ENCODE measurements at places on chromosomes 5 and 9.

DNA sequence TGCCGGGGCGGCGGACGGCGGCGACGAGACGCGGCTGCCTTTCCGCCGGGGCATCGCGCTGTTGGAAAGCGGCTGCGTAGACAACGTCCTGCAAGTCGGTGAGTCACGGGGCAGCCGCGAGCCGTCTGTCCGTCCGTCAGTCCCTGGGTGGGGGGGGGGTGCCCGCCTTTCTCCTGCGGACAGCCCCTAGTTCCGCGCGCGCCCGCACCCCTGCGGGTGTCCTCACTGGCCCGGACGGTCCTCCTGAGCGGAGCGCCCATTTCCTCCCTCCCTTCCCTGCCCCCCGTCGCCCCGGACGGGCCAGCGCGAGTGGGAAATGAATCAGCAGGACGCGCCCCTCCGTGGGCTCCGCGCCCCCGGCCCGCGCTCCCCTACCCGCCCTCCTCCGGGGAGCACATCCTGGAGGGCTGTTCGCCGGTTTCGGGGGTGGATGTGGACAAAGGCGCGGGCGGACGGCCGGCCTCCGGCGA lies 828 bp downstream of the ZSWIM6 start:
- no peak for DNase-seq

GRCh38 chr9:88551546-88552137 lies 16.7 kb downstream of the NXNL2 start:
- no peak for DNase-seq

DNA sequence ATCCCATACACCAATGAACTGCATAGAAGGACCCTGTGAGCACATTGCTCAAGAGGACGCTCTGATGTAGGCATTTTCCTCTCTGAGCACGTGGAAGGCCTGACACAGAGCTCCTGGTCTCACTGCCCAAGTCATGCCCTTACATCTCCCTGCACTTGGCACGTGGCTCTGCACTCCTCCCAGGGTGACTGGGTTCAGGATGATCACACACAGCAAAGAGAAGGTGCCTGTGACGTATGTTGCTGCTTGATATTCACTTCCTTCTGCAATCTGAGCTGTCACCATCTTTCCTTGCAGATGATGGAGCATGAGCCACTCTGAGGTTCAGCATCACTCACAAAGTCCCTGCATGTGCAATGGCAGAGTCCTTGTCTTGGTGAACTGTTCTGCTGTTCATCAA lies 125.2 kb downstream of the FSTL4 start:
- no peak for DNase-seq

GRCh38 chr5:83711982-83712601 lies 8.6 kb downstream of the HAPLN1 start:
- DNase-seq: no peak

DNA sequence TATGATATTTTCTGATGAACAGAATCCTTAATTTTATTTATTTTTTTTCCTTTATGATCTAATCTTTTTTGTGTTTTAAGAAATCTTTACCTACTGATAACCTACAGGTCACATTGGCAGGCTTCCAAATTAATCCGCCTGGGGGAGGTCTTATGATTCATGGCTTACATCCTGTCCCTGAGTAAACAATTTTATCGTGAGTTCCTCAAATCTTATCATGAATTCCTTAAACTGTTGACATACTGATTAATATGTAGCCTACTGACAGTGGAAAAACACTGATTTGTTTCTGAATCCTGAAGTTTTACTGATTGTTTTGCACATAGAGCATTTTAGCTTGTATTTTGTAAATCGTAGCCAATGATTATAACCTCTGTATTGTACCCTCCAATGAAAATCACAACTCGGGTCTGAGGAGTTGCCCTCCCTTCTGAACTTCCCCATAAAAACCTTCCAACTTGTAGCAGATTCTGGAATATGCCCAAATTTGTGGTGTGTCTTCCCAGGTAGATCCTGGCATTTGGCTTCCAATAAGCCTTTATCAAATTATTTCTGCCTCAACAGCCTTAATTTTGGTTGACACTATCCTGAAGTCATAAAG lies 105.6 kb downstream of the VCAN start:
- DNase-seq: no peak

- DNase-seq: no peak
These were observed 30.2 kb upstream of the F2R start for GRCh38 chr5:76685704-76686103.

GRCh38 chr5:76555114-76555513 lies 68.1 kb downstream of the F2RL2 start:
- DNase-seq: no peak

GRCh38 chr5:156391139-156391538 lies 64.2 kb downstream of the SGCD start:
- no peak for DNase-seq

- DNase-seq: no peak
These were observed 1767.7 kb downstream of the EFNA5 start for GRCh38 chr5:105903069-105903468.

- DNase-seq: no peak
These were observed 586.0 kb downstream of the EBF1 start for GRCh38 chr5:158513490-158514318.

DNA sequence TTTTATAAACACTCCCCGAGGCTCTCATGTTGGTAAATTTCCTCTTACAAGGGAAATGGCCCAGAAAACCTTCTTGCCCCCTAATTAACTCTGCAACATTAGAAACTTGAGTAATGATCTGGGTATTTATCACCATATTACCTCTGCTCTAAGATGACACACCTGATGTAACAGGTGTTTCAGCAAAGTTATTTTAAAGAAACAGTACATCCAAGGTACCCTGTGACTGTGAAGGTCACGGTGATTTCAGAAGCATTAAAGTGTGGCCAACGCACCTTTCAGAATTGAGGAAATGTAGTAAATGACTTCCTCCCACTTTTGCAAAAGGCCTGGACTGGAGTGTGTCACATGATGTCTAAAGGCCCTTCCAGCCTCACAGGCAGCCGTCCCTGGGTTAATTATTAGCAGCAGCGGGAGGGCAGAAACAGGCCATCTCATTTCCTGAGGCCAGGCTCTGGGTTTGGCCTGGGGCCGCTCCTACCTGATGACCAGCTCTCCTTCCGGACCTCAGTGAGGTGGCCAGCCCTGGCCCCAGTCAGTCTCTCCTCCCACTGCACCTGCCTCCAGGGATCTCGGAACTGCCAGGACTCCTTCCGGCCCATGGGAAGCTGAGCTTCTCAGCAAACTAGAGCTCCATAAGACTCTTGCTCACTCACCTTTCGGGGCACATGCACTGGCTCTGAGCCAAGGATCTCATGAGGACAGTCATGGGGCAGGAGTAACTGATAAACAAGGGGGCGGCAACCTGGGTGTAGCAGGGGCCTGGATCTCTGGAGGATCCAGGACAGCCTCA lies 20.7 kb downstream of the PTPN3 start:
- no peak for DNase-seq

- no peak for DNase-seq
These were observed at the start of gene BTNL9 for GRCh38 chr5:181039931-181040630. BTNL9 (plus strand) TSS chr5:181040266; CDS start chr5:181045490, 5,224 bp downstream.

GRCh38 chr9:31683116-31683515 lies 701.3 kb upstream of the ACO1 start:
- DNase-seq: no peak

DNA sequence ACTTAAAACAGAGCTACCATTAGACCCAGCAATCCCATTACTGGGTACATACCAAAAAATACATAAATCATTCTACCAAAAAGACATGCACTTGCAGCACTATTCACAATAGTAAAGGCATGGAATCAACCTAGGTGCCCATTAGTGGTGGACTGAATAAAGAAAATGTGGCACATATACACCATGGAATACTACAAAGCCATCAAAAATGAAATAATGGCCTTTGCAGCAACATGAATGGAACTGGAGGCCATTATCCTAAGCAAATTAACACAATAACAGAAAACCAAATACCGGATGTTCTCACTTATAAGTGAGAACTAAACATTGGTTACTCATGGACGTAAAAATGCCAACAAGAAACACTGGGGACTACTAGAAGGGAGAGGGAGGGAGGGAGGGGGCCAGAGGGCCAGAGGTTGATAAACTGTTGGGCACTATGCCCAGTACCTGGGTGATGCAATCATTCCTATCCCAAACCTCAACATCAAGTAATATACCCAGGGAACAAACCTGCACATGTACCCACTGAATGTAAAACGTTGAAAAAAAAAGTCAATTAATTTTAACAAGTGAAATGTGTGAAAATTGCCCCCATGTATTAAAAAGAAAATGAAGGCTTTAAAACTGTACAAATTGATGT lies 24.5 kb upstream of the GPR150 start:
- DNase-seq: no peak

DNA sequence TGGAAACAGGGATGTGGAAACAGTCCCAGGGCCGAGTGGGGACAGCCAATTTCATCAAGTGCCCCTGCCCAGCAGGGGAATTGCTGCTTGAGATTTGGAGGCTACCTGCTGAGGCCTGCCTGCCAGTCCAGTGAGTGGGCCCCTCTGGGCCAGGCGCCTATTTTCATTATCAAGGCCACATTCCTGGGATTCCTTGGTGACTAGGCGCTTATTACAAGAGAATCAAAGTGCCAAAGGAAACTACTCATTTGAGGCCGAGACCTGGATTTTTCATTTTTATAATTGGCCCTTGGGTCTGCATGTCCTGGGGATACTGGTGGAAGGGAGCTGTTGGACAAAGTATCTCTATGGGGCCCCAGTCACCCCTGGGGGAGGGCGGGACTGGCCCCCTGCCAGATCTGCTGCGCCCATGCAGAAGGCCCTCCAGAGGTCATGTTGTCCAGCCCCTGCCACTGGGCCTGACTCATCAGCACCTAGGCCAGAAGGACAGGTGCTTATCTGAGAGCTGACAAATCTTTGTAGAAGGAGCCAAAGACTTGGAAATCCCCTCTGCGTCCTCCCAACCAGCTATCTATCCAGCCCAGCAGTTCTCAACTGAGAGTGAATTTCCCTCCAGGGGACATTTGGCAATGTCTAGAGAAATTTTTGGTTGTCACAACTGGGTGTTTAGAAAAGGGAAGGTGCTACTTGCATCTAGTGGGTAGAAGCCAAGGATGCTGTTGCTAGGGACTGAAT lies 45.6 kb downstream of the FOXI1 start:
- no peak for DNase-seq

DNA sequence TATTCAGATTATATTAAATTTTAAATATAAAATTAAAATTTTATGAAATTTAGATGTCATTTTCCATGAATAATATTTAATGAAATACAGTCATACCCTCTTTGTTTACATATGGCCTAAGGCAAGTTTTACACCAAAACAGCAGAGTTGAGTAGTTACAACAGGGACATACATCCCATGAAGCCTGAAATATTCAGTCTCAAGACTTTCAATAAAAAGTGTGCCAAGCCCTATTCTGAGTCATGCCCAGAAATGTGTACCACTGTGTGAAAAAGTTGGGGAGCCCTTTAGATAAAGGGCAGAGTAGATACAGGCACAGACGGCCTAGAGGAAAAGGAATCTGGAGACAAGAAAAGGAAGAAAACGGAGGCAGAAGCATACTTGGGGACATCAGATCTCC lies 261.3 kb downstream of the SGCD start:
- DNase-seq: no peak

GRCh38 chr5:87081511-87082372 lies 185.9 kb upstream of the RASA1 start:
- peak; percentile 30 for DNase-seq

GRCh38 chr9:136709454-136710109 lies 2.8 kb upstream of the DIPK1B start:
- DNase-seq: no peak

GRCh38 chr5:148949841-148950470 lies 112.9 kb downstream of the SH3TC2 start:
- DNase-seq: no peak

DNA sequence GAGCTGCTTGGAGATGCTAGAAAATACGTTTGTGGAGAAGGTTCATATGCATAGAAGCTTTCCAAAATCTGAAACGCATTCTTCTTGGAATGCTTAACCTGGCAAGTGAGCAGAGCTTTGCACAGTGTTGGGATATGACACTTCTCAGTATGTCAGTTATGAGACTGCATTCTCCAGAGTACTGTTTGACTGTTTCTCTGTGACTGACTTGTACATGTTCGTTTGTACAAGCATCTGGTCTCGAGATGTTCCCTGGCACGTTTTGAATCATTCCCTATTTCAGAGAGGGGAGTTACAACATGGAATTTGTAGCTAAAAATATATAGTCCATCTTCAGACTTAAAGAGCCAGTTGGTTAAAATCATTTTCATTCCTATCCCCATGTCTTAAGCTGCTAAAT lies 272.4 kb downstream of the ARRDC3 start:
- DNase-seq: no peak

DNA sequence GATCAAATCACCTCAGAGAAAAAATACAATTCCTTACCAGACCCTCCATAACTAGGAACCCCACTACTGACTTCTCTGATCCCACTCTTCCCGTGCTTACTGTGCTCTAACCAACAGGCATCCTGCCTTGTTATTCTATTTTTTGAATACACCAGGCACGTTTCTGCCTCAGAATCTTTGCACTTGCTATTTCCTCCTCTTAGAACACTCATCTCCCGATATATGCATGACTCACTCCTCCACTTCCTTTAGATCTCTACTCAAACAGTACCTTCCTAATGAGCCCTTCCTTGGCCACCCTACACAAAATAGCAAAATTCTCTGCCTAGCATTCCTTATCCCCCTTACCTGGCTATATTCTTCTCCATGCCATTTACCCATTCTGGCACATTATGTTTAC lies 43.9 kb downstream of the MAPKAP1 start:
- no peak for DNase-seq

- no peak for DNase-seq
These were observed 41.9 kb upstream of the FUBP3 start for GRCh38 chr9:130537346-130538050.

DNA sequence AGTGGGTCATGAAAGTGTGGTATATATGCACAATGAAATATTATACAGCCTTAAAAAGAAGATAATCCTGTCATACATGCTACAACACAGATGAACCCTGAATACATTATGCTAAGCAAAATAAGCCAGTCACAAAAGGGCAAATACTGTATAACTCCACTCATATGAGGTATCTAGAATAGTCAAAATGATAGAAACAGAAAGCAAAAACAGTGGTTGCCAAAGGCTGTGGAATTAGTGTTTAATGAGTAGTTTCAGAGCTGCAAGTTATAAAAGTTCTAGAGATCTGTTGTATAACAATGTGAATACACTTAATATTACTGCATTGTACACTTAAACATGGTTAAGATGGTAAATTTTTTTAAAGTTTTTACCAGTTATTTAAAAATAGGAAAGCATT lies 135.0 kb downstream of the OXCT1 start:
- DNase-seq: no peak

DNA sequence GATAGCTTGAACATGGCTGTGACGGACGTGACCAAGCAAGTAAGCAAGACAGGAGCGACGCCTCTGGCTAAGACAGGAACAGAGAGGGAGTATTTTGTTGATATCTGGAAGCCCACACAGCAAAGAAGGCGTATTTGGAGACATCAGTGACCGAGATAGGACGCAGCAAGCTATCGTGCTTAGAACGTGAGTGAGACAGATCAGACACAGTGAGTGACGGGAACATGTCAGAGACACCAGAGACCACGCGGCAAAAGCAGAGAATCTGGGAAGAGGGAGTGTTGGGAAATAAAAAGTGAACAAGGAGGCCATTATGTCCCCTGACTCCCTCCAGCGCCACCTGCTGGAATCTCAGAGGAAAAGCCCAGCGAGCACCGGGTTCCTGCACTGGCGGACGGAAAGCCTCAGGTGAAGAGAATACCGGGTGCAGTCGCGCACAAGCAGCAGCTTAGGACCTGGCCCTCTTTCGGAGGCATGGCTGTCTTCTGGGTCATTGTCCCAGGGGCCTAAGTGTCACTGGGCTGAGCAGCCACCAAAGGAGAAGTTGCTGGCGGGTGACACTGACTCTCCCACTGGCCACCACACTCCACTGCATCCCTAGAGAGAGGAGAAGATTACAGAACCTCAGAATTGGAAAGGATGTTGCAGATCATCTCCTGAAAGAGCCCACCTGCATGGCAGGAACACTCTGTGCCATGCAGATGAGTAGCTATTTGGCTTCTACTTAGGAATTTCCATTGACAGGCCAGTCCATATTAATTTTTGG lies 99.1 kb downstream of the FBXO38 start:
- peak; percentile 37 for DNase-seq
